ENCODE measurements at places on chromosomes 7 and 10.

DNA sequence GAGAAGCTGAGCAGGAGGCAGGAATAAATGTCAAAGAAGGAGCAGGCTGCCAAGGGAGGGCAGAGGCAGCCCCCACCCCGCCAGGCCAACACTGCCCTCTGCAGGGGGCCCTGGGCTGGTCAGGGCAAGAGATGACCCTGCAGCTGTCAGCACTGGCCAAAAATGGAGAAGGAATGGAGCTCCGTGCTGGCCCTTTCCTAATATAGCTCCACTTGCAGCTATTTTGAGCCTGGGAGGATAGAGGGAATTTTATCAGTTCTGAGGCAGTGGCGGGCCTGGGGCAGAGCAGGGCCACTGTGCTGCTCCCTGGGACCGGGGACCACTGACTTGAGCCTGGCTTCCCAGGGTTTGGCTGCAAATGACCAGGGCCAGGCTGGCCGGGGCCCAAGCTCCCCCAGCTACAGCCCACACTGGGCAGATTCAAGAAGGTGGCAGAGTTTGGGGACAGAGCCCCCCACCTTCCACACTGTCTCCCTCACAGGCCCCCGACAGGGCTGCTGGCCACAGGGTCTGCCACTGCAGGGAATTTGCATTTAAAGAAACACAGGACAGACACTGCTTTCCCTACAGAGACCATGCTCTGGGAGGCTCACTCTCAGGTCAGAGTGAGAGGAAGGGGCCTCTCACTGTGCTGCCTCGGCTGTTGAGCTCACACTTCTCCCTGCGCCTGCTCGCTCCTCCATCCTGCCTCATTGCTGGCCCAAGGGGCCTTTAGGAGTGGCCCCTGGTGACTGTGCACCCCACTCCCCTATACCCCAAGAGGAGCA lies 16.2 kb downstream of the LDB3 start:
- no peak for DNase-seq

DNA sequence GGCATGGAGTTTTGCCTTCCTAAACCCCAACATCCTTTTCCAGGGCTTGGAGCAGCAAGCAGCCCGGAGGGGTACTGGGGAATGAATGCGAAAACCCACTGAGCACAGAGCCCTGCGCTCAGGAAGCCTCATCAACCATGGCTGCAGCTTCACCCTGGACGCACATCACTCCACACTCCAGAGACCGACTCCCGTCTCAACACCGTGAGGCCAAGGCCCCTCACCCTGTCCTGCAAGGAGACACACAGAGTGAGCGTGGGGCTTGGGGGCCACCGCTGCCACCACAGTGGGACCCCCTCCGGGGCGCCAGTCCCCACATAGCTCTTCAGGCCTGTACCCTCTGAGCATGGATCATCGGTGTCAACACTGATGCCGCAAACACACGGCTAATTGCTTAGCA lies 41.9 kb downstream of the DPYSL4 start:
- DNase-seq = no peak

DNA sequence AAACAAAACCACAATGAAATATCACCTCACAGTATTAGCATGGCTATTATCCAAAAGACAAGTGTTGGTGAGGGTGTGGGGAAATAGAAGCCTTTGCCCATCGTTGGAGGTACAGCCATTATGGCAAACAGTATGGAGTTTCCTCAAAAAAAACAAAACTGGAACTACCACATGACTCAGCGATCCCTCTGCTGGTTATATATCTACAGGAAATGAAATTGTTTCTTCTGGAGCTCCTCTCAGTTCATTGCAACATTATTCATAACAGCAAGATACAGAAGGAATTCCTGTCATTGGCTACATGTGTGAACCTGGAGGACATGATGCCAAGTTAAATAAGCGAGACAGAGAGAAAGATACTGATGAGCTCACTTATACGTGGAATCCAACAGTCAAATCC lies 2.4 kb upstream of the UBE3C start:
- no peak for DNase-seq

DNA sequence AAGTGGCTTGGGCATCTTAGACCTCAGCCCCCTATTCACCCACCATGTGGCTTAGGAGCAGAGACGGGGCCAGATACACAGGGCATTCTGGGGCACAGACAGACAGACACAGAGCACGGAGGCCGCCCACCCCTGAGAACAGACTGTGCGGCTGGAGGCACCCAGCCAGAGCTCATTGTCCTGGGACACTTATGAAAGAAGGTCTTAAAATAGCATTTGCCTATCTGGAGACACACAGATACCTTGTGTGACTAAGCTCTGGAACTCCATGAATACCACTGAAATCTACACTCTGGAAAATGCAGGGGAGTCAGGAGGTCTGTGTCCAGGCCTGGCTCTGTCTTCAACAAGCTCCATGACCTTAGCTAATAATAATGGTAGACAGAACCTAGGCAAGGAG lies 41.4 kb upstream of the ADO start:
- no peak for DNase-seq

GRCh38 chr10:77732213-77733003 lies 94.8 kb upstream of the KCNMA1 start:
- no peak for DNase-seq

GRCh38 chr7:158945519-158945918 lies 89.2 kb downstream of the DYNC2I1 start:
- no peak for DNase-seq
